Fibroblast of skin of left quadriceps (primary cell): ENCODE measurements at places on chromosomes 6 and 20.
A peak's percentile ranks its signal among the peaks of the same experiment; 100 is the strongest.

DNA sequence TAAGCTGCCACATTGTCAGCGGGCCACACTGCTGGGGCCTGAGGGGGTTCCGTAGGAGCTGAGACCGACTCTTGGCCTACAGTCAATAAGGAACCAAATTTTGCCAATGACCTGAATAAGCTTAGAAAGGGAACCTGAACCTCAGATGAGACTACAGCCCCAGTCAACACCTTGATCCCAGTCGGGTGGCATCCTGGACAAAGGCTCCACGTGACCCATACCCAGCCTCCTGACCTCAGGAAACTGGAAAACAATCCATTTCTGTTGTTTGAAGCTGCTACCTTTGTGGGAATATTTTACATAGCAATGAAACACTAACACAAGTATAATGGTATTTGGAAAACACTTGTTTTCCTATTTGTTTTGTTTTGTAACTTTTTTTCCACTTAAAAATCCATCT lies 179.9 kb upstream of the RALGAPA2 start:
- DNase-seq, result no peak

DNA sequence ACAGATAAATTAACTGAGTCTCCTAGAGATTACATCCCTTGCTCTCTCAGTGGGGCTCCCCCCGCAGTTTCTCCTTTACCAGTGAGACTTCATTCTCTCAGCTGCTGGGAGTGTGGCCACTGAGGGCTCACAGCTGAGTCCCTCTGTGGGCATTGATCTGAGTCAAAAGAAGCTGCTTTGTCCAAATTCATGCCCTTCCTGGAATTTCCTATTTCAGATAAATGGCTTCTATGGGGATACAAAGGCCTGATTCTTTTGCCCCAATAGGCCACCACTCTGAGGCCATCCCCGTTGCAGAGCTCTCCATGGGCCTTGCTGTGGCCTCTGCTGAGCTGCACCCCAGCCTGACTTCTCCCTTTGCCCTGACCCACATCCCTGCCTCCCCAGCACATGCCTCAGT lies 10.0 kb downstream of the CST5 start:
- DNase-seq, result no peak

GRCh38 chr20:44056010-44056698 lies 130.8 kb downstream of the JPH2 start:
- DNase-seq, result no peak

DNA sequence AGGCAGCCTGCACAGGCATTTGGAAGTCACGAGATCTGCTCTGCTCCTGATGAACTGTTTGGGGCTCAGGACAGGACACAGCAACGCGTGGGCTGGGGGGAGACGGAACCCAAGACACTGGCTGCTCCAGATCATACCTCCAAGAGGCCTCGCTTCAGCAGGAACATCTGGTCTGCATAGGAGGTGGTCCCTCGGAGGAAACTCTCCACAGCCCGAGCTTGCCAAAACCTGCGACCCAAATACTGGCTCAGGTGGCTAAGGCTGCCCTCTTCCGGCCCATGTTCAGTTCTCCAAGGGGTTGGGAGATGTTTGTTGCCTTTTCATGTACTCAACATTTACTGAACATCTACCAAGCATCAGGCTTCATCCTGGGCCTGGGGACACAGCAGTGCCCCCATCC lies 51.7 kb downstream of the MYH7B start:
- DNase-seq, result no peak

DNA sequence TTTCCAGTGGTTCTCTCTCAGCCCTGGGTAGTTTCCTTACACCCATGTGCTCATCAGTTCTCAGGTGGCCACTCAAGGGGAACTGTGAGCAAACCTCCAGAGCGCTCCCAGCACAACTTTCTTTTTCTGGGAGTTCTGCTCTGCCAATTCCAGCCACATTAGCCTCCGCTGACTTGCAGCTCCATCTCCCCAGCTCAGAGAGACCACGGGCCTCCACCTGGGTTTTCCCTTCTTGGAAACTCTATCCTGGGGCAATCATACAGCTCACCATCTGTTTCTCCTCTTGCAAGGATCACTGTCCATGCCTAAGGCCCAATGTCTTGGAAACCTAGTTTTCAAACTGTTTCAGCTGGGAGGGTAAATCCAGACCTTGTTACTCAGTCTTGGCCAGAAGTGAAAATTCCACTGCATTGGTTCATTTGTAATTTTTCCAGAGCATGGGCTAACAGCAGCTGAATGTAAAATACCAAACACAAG lies 129.9 kb downstream of the EYA2 start:
- DNase-seq, result no peak

GRCh38 chr6:110044096-110044495 lies 66.0 kb downstream of the GPR6 start:
- DNase-seq, result no peak

DNA sequence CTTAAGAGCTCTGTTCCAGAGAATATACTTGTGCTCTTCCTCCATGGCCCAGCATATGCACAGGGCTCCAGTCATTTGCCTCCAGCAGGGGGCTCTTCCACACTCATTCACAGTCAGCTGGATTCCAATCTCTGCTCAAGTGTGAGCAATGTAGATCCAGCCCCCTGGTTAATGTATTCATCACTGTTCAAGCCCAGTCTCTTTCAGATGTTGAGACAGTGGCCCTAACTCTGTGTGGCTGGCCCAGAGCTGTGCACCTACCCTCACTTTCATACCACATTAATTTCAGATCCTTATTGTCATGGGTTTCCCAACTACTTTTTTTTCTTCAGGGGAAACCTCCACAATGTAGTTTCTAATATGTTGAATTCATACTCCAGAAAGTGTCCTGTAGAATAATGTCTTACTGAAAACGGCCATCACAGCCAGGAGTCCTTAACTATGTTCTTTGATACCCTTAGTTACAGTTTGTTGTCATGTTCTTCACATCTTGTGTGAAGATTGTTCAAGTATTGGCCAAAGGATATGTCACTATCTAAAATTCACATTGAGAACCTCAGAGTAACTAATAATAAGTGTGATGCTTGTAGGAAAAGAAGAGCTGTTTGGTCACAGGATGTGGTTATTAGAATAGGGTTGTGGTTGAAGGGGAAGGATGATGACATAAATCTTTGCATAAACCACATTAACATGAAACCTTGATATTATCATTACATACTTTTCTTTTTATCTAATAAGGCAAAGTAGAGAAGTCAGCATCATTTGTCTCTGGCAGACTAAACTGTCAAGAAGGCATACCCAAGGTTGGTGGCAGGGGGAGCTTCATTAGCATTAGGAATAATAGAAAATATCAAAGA lies 14.4 kb upstream of the HLA-DQA1 start:
- DNase-seq, result no peak

- peak; percentile 32 for DNase-seq
Measured at GRCh38 chr6:69917834-69918233, 51.5 kb downstream of the COL19A1 start.

GRCh38 chr6:12228447-12229146 lies 61.6 kb upstream of the EDN1 start:
- DNase-seq, result no peak

- no peak for DNase-seq
Measured at GRCh38 chr20:61106438-61106837, 145.6 kb upstream of the CDH4 start.

DNA sequence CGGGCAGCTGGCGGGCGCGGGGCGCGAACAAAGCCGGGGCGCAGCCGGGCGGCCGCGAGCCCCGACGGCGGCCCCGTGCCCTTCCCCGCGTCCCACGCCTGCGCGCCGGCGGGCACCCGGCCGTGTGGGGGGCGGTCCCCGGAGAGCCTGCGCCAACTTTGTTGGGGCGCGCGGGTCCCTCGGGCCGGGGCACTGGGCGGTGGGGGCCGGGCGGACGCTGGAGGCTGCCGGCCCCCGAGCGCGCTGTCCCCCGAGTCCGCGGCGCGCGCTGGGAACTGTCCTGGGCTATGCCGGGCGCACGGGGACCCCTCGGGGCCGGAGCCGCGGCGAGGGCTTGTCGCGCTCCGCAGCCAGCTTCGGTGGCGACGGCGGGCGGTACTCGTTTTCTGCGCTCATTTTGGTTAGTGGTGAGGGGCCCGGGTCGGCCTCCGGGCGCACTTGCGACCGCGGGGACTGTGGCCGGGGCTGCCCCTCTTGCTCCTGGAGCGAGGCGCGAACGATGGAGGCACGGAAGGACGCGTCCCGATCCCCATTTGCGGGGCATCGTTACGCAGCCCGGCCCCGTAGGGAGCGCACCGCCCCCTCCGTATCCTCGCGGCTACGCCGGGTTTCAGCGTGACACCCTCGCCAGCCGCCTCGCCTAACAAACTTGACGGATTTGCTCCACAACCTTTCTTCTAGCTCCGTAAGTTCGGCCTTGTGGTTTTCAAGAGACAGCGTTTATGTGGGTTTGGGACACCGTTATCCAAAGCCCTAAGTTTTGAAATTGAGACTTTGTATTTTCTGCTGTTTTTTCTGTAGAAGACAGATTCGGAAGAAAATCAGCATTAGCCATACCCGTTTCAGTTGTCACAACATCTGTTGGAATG lies 622 bp downstream of the SS18L1 start:
- DNase-seq, result no peak

- DNase-seq, result no peak
Measured at GRCh38 chr6:166257911-166258318, 50.3 kb downstream of the PRR18 start.

GRCh38 chr6:113564371-113565171 lies 292.6 kb upstream of the MARCKS start:
- peak; percentile 95 for DNase-seq

- DNase-seq, result no peak
Measured at GRCh38 chr6:113162739-113163138, 694.4 kb upstream of the MARCKS start.
